D341Med (cell line): ENCODE measurements at places on chromosomes 11 and 22.

DNA sequence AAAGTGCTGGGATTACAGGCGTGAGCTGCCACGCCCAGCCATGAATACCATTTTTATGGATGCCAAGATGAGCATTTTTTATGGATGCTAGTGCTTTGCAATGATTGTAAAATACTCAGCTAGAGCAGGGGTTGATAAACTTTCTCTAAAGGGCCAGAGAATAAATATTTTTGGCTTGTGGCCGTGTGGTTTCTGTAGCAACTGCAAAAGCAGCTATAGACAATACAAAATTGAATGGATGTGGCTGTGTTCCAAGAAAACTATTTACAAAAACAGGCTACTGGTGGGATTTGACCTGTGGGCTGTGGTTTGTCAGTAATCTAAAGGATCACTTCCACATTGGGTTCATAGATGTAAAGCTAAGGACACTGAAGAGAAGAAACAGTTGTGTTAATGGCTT lies 56.0 kb downstream of the COMMD9 start:
- DNase-seq = no peak

DNA sequence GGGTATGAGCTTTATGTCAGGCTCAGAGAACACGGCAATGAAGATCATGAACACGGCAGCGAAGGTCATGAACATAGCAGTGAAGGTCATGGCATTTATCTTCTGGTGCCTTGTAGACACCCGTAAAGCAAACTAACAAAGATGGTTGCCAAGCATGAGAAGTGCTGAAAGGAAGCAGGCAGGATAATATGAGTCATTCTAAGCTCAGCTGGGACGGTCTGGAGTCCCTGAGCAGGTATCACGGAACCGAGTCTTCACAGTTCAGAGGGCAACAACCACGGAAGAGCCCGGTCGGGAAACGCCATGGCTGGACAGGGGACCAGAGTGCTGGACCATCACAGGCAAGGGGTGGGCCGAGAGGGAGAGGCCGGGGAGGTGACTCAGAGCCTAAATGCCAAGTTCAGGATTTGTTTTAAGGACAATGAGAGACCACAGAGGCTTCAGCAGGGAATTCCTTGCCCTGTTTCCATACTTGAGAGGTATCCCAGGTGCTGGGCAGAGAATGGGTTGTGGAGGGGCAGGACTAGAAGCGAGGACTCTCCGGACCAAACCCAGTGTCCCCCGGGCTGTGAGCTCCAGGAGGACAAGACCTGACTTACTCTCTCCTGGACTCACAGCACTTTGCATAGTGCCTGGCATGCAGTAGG lies 13.1 kb upstream of the MS4A10 start:
- no peak for DNase-seq

- DNase-seq = no peak
Observed at GRCh38 chr22:35313311-35314121, 13.8 kb downstream of the TOM1 start.

GRCh38 chr11:32079553-32079952 lies 11.3 kb upstream of the RCN1 start:
- peak; percentile 48 for DNase-seq

GRCh38 chr11:126339863-126340434 lies 15.5 kb upstream of the ST3GAL4 start:
- DNase-seq = no peak

GRCh38 chr22:30413001-30413400 lies 12.6 kb upstream of the MTFP1 start:
- no peak for DNase-seq

- DNase-seq = no peak
Observed at GRCh38 chr11:69950120-69950519, 128.0 kb upstream of the ANO1 start.

DNA sequence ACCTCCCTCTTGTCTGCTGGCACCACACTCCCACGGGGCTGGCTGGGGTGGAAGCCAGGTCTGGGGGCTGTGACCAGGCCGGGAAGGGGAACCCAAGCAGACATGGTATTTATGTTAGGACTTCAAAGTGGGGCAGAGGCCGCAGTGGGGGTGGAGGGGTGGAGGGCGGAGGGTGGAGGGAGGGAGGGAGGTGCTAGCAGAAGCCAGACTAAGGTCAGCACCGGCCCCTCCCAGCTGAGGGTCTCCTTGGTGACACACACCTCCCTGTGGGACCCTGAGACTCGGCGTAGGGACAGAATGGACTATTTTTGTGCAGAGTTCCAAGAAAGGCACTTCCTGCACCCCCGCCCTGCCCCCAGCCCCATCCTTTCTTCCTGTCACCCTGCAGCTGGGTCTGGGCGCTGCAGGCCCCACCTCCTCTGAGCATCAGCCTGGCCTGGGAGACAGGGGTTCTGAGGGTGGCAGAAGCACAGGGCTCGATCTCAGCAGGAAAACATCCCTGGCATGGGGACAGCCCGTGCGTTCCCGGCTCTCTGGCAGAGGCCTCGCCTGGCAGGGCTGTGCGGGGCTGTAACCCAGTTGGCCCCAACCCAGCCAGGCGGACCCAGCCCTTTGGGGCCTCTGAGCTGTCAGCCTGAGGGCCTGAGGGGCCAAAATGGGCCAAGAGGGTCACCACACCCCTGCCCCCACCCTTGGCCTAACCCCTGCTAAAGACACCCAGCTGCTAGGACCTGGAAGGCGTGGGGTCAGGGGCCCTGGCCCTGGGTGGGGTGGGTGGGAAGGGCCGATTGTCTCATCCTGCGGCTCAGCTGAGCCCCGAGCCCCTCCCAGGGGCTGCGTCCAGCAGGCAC lies 9.6 kb upstream of the CD248 start:
- peak; percentile 28 for DNase-seq

- DNase-seq = no peak
Observed at GRCh38 chr11:118938491-118939403, 13.0 kb upstream of the BCL9L start.

DNA sequence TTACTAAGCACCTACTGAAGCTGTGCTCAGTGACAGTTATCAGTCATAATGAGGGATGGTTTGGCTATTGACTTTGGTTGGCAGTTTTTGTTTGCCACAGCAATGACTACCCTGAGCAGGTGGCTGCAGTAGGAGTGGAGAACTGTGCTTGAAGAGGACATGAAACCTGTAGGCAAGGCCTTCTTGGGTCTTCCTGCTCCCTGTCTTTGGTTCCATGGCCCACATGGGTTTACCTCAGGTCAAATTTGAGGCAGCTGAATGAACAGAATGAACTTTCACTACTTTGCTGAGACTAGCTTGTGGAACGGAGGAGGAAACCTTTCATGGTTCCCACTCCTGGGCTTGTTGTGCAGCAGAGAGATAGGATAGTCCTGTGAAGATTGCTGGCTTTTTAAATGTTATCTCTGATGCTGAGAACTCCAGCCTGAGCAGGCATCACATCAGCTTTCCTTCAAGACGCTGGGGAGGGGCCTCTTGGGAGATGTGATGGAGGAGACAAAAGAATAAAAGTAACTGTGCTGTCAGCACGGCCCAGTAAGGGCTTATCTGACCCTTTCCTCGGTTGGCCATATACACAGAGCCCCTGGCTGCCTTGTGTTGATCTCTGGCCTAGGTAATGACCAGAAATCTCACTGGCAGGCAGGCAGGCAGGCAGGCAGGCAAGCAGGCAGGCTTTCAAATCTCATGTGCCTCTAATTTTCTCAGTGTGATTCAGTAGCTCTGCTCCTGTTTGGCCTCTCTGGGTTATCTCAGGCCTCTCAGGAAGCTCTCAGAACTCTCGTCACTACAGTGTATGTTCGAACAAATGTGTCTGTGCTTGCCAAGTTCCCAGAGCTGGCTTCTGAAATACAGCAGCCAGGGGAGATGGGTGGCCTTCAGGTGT lies 12.0 kb downstream of the STIM1 start:
- DNase-seq = no peak

DNA sequence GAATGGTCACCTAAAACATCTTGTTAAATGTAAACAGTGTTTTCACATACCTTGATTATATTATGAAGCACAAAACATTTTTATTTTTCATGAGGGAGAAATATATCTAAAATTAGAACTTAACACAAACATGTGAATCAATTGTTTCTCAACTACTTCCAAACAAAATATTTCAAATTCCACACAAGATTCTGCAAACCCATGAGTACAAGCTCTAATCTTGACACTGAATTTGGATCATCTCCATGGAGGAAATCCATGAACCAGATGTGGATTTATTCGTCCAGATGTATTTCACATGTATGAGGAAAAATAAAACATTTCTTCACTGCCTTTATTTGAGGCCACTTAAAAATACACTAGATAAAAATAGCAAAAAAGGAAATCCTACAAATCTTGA lies 184.2 kb downstream of the SBF2 start:
- no peak for DNase-seq

- DNase-seq = no peak
Observed at GRCh38 chr11:95853862-95854261, 63.6 kb downstream of the CEP57 start.

GRCh38 chr11:27653990-27654758 lies 46.1 kb downstream of the BDNF start:
- no peak for DNase-seq

GRCh38 chr22:19679522-19680101 lies 34.7 kb upstream of the SEPTIN5 start:
- DNase-seq = peak; percentile 61

- DNase-seq = no peak
Observed at GRCh38 chr11:130381317-130381716, 47.1 kb downstream of the ADAMTS8 start.

GRCh38 chr11:126585388-126585773 lies 229.9 kb downstream of the ST3GAL4 start:
- no peak for DNase-seq

DNA sequence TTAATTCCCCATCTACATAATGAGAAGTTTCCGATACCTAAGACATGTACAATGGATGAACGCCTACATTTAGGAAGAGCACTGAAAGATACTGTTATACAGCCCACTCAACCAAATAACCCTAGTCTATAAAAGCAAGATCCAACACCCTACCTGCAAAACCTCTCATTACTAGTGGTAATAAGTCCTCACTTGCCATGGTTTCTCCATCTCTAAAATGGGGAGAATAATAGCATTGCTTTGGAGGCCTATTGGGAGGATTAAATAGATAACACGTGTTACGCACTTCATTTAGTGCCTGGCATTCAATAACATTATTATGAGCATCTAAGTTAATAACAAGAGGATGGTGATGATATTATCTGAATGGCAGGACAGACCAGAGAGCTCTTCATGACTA lies 16.9 kb downstream of the LGR4 start:
- DNase-seq = no peak

GRCh38 chr11:66861774-66862558 lies 5.1 kb downstream of the LRFN4 start:
- DNase-seq = no peak

GRCh38 chr11:113553915-113554314 lies 78.7 kb upstream of the DRD2 start:
- DNase-seq = no peak

- peak; percentile 50 for DNase-seq
Observed at GRCh38 chr11:83033972-83034672, 37.6 kb downstream of the RAB30 start.

- DNase-seq = no peak
Observed at GRCh38 chr22:28139961-28140360, 220.9 kb upstream of the PITPNB start.

DNA sequence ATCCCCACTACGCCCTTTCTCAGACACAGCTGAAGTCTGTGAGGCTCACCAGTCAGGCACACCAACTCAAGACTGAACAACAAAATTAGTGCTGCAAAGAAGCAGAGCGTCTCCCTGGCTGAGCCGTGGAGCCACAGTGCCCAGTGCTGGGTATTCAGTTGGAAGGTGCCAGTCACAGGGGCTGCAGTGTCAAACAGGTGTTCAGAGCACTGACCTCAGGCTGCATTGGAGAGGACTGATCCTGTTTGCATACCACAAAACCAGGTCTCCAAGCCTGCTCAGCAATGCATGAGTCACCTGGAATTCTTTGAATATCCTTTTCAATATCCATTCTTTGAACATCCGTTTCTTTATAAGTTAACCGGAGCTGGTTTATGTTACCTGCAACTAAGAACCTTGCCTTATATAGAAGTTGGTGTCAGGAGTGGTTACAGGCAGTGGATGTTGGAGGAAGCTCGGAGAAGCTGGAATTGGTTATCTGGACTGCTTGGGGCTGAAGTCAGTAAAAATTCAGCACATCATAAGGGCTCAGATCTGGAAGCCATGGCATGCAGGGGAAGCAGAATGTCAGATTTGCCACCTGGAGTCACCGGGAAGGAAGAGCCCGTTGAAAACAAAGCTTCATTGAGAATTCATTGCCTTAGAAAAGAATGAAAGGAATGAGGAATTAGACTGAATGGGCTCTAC lies 30.3 kb downstream of the PDGFB start:
- peak; percentile 38 for DNase-seq

DNA sequence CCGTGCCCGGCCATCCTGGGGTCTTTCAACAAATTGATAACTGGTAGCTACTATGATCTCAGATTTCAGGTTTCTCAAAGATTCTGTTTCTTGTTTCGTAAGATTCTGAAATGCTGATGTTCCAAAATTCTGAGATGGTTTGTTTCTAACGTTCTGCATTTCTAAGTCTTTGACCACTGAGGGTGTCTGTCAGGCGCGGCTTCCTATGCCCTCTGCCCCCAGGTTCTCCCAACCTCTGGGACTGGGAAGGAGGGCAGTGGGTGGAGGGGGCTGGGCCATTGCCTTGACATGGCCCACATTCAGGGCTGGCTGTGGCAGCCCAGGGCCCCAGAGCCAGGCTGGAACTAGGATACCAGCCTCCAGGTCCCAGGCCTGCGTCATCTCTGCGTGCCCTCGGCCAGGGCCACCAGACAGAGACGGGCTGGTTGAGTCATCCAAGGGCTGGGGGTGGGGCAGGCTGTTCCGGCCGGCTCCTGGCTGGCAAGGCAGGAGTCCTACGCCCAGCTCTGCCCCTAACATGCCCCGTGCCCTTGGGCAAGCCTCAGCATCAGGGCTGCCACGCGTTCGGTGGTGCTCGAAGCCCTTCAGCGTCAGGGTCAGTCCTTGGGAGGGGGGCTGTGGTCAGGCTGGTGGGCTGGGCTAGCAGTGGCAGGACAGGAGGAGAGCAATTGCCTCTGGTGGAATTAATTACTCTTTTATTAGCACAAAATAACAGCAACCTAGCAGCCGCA lies 5.2 kb downstream of the TMEM134 start:
- DNase-seq = no peak

- no peak for DNase-seq
Observed at GRCh38 chr22:33699176-33699575, 221.1 kb downstream of the LARGE1 start.

GRCh38 chr11:58656348-58656747 lies 33.9 kb downstream of the CNTF start:
- no peak for DNase-seq

- DNase-seq = no peak
Observed at GRCh38 chr11:25938952-25939351, 393.0 kb upstream of the ANO3 start.

- no peak for DNase-seq
Observed at GRCh38 chr11:82998697-82999096, 73.0 kb downstream of the RAB30 start.

DNA sequence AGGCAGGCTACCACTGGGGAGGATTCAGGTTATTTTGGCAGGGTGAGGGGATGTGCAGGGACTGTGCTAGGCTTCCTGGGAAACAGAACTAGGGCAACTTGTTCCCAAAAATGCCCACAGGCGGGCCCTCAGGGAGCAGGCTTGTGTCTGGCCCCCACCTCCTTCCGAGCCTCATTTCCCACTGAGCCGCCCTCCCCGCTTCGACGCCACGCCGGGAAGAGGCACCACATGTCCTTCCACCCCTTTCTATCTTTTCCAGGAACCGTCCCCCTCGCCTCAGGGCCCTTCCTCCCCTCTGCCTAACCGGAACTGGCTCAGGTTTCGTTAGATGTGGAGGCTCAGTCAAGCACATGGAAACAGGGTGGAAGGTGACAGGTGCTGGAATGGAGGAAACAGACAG lies 9.4 kb upstream of the CHADL start:
- DNase-seq = no peak
